ENCODE measurements at places on chromosomes 7 and 10.
A peak's percentile ranks its signal among the peaks of the same experiment; 100 is the strongest.

GRCh38 chr10:131129544-131129943, 182.0 kb downstream of the TCERG1L start:
- no peak for DNase-seq

DNA sequence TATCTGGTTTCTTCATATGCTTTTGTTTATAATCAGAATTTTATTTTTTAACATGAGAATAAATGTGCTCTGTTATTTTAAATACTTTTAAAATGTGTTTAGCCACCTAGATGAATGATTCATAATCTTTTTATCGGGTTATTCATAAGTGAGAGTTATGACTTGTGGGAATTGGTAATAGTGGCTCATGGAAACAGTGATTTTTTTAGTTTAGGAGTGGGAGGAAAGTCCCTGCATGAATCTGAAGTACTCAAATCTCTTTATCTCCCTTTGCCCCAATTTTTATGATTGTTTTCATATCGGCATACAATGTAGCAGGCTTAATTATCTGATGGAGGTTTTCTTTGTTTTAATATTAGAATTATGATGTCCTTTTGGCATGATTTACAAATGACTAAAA, 42.9 kb downstream of the TAX1BP1 start:
- DNase-seq = no peak

GRCh38 chr7:48971173-48971572, 46.8 kb downstream of the CDC14C start:
- DNase-seq = no peak

- DNase-seq = no peak
Measured at GRCh38 chr7:131190581-131190980, 137.1 kb upstream of the MKLN1 start.

- no peak for DNase-seq
Measured at GRCh38 chr10:8811201-8811600, 756.7 kb downstream of the GATA3 start.

GRCh38 chr10:113524539-113525490, 28.0 kb upstream of the HABP2 start:
- DNase-seq = no peak

DNA sequence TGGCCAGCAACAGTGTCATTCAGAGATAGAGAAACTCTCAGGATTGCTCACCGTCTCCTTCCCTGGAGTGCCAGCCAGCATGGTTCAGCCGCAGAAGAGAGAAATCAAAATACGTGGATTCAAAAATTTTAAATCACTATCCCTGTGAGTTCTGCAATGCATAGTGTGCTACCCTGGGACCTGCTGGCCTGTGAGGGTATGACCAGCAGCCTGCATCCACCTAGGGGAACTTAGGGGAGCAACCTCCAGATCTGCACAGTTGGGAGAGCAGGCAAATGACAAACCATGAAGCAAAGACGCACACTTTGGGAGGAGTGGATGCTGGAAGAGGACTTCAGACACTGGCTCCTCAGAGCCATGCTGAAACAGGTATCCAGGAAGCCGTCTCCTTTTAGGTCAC, 639.3 kb downstream of the TNS3 start:
- no peak for DNase-seq

GRCh38 chr7:79980376-79980775, 154.3 kb upstream of the GNAI1 start:
- no peak for DNase-seq

GRCh38 chr10:82267465-82267864, 392.5 kb downstream of the NRG3 start:
- no peak for DNase-seq

DNA sequence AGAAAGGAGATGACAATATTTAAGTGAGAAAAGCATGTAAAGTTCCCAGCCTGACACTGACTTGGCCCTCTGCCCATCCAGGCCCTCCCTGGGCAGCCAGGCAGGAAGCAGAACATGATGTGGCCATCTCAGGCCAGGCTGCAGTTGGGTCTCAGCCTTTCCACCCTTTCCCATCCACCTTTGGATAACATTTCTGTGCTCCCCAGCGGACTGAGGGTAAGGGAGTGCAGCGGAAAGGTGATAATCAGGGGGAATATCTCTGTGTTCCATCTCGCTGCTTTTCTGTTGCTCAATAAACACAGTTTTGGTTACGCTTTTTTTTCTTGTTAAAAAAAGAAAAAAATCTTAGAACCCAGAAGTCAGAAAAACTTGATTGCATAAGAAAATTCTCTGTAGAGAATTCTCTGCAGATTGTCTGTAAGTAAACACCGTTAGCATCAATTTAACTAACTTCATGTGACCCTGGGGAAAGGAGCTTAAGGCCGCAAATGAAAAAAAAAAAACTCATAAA, 37.2 kb upstream of the TARP start:
- no peak for DNase-seq

DNA sequence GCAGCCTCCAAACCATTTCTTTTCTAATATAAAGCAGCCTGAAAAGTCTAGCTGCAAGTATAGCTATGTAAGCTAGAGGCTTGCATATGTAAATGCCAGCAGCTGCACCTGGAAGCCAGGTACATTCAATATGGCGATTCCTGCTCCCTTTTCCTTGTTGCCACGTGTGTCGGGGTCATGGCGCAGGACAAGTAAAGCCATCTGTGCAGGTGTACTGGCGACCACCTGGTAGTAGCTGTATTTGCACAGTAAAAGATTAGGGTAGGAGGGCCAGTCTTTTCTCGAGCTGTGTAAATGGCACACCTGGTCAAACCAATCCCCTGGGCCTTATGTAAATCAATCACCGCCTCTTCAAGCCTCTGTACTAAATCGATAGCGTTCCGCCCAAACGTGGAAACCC, 484.5 kb downstream of the MAGI2 start:
- no peak for DNase-seq

GRCh38 chr7:5255832-5256231, 26.9 kb upstream of the SLC29A4 start:
- DNase-seq = no peak

DNA sequence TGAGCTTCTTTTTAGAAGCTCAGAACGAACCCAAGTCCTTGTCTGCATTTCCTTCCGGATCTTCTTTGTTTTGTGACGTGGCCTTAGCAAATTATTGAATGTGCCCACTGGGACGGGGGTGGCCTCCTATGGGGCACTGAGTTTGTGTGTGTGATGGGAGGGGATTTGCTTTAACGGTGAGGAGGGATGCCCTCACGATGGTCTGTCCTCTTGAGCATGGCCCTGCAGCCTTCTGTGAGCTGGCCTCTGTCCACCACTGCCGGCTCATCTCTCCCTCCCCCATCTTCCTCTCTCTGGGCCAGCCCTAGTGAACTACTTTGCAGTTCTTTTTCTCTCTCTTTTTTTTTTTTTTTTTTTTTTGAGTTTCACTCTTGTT, 62.9 kb upstream of the MKRN1 start:
- no peak for DNase-seq

GRCh38 chr10:101814466-101815071, 3.7 kb downstream of the OGA start:
- DNase-seq = no peak

DNA sequence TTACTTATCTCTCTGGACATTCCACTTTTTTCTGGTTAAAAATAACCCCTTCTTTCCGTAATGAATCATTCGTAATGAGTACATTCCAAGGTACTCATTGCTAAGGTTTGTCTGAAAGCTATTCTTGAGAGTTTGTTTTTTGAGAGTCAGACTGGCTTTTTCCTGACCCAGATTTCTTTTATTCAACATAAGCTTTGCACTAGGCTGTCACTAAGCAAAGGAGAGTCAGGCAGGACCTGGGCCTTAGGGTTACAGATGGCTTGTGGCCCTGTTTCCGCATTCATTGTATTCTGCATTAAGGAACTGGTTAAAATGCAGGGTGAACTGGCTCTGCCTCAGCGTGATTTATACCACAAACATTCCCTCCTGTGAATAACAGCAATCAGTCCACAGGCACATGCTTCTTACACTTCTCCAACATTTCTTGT, 84.1 kb downstream of the POM121L12 start:
- no peak for DNase-seq

DNA sequence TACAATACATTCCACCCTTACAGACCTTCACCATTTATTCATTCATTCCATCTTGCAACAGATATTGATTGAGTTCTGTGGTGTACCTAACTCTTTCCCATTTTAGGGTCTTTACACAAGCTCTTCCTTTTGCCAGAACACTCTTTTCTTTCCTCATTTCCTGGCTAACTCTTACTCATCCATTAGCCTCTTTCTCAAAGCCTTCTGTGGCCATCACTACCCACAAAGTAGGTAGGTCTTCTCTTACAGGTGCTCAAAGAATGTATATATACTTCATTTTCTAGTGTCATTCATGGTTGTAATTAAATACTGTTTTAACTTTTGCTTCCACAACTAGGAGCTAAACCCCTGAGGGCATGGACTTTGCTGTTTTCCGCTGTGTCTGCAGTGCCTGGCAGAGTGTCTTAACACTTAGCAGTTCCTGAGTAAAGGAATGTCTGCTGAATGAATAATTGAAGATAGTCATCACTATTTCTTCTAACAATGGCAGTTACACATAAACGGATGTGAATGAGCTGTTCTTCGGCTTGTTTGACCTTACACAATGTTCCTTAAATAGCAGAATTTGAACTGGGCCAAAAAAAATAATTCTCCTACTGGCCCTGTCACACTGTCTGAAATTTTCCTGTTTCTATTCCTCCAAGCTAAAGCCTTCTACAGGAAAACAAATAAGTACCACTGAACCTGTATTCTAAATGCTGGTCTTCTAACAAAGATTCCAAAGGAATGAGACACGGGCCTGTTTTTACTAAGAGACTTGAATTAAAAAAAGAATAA, 15.1 kb downstream of the BCAP29 start:
- no peak for DNase-seq

- DNase-seq = no peak
Measured at GRCh38 chr7:51141451-51142003, 175.1 kb downstream of the COBL start.

GRCh38 chr7:134907639-134908038, 78.7 kb upstream of the AGBL3 start:
- no peak for DNase-seq

GRCh38 chr7:92769844-92770243, 66.5 kb downstream of the CDK6 start:
- DNase-seq = no peak

GRCh38 chr7:100132126-100132525, 5.4 kb downstream of the MBLAC1 start:
- DNase-seq = no peak

- DNase-seq = no peak
Measured at GRCh38 chr10:78470267-78471103, 436.8 kb downstream of the RPS24 start.

GRCh38 chr10:119306514-119306951, 99.2 kb downstream of the GRK5 start:
- peak; percentile 53 for DNase-seq

DNA sequence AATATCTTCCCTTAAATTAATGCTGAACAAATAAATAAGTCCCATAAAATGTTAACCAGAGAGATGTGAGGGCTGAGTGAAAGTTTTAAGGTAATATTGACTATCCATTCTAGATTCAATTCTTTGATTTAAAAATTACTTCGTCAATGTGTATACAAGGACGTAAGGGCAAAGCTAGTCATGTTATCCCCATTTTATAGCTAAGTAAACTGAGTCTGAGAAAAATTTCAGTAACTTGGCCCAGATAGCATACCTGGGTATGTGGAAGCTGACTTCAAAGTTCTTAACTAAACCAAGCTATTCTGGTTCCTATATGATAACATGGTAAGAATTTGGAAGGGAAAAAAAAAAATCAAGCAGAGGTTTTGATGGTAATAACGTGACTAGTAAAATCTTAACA, 72.4 kb downstream of the CADPS2 start:
- no peak for DNase-seq

DNA sequence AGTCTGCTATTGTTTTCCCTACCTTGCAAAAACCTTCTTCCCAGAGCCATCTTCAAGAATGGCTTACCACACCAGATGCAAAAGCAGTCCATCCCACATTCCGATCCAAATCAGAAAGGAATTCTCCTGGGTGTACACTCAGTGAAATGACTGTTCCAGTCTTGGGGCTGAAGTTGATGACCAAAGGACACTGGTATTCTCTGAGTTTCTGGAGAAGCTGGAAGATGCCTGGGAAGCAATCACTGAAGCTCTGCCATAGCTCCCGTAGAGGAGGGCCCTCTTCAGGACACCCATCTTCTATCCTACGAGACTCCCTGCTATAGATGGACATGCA, 155.7 kb downstream of the LCOR start:
- no peak for DNase-seq

DNA sequence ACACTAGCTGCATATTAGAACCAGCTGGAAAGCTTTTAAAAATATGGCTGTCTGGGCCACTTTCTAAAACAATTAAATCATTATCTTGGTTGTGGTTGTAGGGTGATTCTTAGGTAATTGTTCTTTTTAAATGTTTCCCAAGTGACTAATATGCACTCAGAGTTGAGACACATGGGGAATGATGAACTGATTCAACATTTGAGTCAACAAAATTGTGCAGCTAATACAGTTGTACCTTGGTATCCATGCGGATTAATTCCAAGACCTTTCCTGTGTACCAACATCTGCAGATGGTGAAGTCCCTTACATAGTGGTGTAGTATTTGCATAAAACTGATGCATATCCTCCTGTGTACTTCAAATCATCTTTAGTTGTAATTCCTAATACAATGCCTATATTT, 242.2 kb downstream of the ATRNL1 start:
- DNase-seq = no peak

DNA sequence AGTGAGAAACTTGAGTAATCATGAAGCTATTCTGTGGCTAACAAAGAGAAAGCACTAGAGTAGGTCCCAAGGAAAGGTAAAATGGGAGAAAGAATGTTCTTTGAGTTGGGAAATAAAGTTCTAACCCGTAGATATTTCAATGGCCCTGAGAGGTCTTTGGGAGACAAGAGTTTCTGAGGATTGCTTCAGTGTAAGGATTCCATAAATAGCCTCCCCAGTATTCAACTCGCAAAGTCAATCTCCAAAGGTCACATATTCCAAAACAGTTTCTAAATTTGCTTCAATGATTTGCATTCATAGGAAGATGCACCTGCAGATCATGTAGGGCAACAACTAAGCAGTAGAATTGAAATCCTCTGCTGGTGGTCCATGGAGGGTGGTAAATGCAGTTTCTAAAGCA, 238.5 kb downstream of the TMEM178B start:
- DNase-seq = no peak

- no peak for DNase-seq
Measured at GRCh38 chr7:2654059-2654458, 22.3 kb downstream of the TTYH3 start.

DNA sequence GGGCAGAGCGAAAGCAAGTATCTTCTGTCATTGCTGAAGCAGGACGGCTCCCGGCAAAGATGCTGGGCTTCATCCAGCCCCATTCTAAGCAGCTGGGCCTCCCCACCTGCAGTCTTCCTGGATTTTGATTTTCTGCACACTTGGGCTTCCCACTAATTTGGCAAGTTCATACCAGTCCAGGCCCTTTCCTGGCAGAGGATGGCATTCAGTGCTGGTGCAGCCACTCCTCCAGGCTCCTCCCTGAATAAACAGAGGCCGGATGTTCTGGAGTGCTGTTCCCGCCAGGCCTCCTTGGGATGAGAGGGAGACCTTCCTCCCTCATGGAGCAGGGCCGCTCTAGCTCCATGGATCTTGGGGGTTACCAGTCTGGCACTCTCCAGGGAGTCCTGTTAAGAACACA, 3.4 kb downstream of the BAG3 start:
- no peak for DNase-seq

- DNase-seq = no peak
Measured at GRCh38 chr7:75762350-75762917, 9.6 kb downstream of the CCL26 start.

- no peak for DNase-seq
Measured at GRCh38 chr10:126011995-126012394, 115.6 kb downstream of the FANK1 start.

GRCh38 chr10:46273506-46274477, 13.0 kb upstream of the ANTXRL start:
- no peak for DNase-seq

All from stimulated activated CD4-positive, alpha-beta T cell treated with anti-CD3 and anti-CD28 coated beads, Interleukin-1b, Interleukin-23, amount 100 ng/mL, for 24 hours (primary cell).